ENCODE measurements at places on chromosomes 2 and 18.

DNA sequence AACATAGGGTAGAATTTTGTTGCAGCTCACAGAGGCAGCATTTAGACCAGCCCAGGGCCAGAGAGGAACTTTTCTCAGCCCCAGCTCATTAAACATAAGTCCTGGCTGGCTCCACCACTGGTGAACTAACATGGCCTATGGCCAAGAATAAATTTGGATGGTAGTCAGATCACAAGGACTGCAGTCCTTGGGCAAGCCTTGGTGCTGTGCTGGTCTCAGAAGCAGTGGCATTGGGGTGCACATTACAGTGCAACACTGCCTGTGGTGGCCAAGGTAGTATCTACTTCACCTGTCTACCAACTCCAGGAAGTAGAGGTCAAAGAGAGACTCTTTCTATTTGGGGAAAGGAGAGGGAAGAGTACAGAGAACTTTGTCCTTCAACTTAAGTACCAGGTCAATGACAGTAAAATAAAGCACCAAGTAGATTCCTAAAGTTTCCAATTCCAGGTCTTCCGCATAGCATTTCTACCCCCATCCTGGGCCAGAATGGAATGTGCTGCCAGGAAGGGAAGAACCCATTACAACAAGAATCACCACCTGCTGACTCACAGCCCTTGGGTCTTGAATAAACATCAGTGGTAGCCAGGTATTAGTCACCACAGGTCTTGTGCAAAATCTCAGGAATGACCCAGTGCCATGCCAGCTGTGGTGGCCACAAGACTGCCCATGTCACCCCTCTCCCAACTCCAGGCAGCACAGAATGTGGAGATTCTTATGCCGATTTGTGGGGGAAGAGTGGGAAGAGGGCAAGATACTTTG is 155.4 kb upstream of the FSIP2 start:
- DNase-seq: no peak

DNA sequence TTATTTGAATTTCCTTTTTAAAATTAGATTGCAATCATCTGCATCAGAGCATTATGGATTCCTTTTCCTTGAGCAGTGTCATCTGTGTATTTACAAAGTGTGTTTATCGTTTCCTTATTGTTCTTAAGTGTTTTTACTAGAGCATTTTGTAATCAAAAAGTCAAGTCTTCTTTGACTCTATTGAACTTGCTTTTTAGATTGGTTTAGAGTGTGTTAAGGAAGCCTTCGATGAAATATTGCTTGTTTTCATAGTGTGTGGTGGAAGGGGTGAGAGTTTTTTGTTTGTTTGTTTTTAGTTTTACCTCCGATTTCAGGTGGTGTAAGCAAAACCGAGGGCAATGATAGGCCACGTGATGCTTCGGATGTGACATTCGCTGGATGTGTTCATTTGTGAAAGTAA is 45.7 kb downstream of the ARHGAP28 start:
- no peak for DNase-seq

- no peak for DNase-seq
Measured at GRCh38 chr2:55112229-55113031, 62.2 kb upstream of the RTN4 start.

DNA sequence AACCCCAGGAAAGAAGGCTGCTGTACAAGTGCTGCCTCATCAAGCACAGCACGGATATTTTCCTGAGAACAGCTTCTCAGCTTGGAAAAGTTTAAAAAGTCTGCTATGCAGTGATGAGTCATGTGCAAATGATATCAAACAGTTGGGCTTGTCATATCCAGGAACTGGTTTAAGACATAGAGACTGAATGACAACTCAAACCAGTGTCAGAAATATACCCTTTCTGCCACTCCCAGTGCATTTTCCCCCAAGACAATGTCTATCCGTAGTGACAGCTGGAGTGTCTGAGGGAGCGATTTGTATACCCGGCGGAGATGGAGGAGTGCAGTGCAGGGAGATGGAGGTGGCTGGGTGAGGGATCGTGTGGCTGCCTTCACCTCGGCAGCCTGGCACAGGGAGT is 28.2 kb downstream of the SOX11 start:
- no peak for DNase-seq

GRCh38 chr2:143730155-143730952 is 601.1 kb downstream of the ARHGAP15 start:
- DNase-seq: no peak

DNA sequence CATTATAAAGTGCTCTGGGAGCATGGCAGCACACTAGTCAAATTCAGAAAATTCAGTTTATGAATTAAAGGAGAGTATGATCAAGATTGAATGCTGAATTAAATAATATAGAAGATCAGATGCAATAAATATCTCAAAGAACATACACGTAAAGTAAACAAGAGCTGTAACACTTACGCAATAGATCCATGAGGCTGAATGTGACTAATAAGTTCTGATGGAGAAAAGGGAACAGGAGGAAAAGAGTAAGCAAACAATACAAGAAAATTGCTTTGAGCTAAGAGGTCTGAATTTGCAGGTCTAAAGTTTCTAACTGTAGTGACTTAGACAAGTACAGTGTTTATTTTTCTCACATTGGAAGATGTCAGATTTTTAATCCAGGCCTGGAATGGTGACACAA is 646.7 kb upstream of the ZNF804A start:
- no peak for DNase-seq

DNA sequence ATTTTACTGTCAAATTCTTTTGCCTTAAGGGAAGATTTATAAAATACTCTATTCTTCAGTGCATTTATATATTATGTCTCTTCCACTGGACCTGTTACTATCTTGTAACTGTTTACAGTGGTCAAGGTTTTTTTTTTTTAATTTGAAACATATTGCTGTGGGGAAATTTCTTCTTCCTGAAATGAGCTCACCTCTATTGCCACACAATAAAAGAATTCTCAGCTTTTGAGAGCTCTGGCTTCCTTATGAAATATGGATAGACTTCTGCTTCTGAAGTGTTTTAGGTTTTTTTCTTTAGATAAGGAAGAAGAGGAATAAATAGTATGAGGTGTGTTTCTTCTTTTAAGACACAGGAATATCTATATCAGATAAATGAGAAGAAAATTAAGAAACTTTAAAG is 7.7 kb downstream of the VRK2 start:
- DNase-seq: no peak

DNA sequence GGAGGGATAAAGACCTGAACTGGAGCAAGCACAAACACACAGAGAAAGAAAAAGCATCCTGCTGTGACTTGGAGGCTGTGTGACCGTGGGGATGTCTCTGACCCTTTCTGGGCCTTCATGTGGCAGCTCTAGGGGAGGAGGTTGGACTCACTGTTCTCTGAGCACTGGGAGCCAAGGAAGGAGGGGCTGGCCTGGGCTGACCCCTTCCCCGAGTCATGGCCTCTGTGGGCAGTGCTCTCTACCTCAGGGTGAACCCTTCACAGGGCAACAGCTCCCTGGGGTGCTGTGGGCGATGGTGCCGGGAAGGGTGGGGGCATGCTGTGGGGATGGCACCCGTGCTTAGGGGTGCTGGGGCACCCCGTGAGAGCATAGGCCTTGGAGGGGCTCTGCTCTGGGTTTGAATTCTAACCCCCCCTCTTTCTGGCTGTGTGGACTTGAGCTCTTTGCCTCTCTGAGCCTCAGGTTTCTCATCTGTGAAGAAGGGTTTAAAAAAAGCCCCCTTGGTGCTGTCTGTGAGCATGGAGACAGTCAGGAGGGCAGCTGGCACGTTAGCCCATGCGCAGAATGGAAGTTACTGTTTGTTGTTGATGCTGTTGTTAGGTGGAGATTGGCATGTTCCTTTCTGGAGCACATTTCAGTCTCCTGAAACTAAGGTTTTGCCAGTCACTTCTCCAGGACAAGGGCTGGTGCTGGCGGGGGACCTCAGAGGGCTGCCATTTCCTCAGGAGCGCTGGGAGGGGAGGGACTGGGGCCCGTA is 700 bp downstream of the TOGARAM2 start:
- DNase-seq: no peak

- DNase-seq: no peak
Measured at GRCh38 chr2:160492401-160493226, 993 bp downstream of the RBMS1 start.

DNA sequence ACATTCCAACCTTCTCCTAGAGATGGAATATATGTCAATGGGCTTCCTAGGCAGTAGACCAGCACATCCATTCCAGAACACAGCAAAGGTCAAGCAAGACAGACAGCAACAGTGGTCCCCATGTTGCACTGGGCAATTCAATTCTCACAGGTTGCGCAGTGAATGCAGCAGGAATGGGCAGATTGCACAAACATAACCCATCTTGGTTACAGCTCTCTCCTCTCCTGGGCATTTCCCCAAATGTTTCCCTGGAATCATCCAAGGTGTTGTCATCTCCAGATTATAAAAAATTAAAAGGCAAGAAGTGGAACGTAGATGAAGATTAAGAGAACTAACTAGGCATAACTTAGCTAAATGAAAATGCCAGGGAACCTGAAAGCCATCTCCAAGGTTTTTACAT is 265.8 kb upstream of the SLC14A2 start:
- DNase-seq: no peak

DNA sequence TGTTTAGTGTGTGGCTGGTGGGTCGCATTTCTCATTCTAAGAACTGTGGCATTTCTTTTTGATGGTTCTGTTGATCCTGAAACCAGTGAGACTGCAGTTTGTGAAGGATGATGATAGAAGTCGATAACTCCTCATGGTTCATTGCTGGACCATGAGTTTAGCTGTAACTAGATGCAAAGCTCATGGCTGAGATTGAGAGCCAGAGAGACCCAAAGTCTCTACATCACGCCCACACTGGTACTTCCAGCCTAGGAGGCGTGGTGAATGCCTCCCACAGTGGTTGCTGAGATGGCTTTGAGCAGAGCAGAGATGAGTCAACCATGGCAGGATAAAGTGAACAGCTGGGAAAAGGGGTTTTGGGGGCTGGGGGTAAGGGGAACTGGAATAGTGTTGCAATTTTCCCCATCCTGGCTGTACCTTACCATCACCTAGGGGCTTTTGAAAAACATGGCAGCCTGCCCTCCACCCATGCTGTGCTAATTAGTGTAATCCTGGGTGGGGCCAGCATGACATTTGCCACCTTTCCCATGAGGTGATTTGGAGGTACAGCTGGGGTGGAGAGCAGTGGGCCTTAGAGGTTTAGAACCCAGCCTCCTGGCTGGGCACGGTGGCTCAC is 24.1 kb downstream of the INPP4A start:
- no peak for DNase-seq

- no peak for DNase-seq
Measured at GRCh38 chr2:10352361-10352760, 49.7 kb downstream of the HPCAL1 start.

DNA sequence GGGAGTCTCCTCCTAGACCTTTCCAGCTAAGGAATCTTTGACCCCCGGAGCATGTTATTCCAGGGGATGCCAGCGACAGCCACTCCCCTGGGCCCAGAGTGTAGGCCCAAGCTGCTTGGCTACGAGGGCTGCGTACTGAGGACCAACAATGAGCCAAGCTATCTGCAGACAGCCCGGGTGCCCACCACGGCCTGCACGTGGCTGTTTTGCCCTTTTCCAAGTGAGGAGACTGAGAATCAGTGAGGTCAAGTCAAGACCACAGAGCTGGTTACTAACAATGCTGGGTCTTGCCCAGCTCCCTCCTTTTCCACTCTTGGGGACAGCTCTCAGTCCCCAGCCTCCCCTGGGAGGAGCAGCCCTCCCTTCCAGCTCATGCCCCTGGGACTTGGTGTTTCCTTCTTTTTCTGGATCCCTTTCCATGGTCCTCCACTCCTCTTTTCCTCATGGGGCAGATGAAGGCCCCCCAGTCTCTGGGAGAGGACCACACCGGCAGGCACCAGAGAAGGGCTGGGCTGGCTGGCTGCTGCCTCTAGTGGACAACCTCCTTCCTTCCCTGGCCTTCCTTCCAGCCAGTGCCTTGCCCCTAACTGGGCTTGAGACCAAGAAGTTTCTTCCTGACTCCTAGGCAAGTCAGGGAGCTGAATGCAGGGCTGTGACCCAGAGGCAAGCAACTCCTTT is 550 bp upstream of the MALL start:
- DNase-seq: no peak

DNA sequence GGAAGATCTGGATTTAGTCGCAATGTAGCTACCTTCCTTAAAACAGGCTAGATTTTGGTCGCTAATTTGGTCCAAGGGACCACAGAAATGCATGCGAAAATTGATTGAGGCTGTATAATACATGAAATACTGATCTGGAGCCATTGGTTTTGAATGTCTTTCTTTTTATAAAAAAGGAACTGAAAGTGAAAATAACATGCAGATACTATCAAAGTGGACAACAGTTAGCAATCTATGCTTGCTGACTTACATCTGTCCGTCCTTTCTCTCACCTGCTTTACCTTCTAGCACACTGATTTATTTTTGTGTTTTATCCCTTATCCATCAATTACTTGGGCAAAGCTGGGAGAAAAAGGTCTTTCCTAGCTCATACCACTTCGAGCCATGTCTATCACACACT is 1459.8 kb upstream of the ACVR2A start:
- DNase-seq: no peak

DNA sequence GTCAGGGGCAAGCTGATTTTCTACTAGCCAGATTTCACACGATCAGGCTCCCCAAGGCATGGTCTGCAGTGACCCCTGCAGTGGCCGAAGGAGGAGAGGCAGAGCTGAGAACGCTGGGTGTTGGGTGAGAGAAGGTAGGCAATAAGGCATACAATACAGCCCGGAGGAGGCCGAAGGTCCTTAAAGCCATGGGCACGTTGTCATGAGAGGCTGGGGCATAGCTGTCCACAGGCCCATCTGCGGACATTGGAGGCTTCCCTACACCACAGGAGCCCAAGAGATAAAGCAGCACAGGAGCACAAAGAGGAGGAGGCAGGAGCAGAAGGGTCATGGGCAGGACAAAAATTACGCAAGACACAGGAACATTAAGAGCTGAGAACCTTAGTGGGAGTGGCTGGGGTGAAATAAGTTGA is 16.7 kb upstream of the BZW1 start:
- DNase-seq: no peak

- DNase-seq: no peak
Measured at GRCh38 chr2:161662373-161662772, 38.2 kb downstream of the SLC4A10 start.

- DNase-seq: no peak
Measured at GRCh38 chr2:28716265-28716865, 35.3 kb upstream of the PPP1CB start.

DNA sequence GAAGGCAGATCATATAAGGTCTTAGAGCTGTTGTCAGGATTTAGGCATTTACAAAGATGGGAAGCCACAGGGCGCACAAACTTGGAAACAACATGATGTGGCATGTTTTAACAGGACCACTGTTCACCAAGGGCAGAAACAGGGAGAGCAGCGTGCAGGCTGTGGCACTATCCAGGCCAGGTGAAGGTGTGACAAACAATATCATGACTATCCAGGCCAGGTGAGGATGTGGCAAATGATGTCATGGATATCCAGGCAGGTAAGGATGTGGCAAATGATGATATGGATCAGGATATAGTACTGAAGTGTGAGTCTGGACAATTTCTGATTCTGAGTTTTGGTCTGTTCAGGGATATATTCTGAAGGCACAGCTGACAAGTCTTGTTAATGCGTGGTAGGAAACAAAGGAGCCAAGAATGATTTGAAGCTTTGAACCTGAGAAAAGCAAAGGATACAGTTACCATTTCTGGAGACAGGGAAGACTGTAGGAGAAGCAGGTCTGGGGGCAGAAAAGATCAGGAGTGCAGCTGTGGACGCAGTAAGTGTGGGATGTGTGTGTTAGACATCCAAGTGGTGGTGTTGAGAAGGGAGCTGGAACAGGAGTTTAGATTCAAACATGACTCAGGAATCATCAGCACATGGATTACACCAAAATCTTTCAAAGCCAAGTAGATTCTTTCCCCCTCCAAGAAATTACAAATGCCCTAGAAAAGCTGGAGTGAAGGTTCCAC is 205.9 kb downstream of the TMEM163 start:
- no peak for DNase-seq
